ENCODE measurements at places on chromosomes 11 and 22. TPM values are rescaled to one million over a fixed set of nuclear protein-coding genes. Genes with fewer than 3 reads are reported as not detected.

GRCh38 chr11:933142-933851 is 7.6 kb downstream of the AP2A2 start:
- DNase-seq = no peak

DNA sequence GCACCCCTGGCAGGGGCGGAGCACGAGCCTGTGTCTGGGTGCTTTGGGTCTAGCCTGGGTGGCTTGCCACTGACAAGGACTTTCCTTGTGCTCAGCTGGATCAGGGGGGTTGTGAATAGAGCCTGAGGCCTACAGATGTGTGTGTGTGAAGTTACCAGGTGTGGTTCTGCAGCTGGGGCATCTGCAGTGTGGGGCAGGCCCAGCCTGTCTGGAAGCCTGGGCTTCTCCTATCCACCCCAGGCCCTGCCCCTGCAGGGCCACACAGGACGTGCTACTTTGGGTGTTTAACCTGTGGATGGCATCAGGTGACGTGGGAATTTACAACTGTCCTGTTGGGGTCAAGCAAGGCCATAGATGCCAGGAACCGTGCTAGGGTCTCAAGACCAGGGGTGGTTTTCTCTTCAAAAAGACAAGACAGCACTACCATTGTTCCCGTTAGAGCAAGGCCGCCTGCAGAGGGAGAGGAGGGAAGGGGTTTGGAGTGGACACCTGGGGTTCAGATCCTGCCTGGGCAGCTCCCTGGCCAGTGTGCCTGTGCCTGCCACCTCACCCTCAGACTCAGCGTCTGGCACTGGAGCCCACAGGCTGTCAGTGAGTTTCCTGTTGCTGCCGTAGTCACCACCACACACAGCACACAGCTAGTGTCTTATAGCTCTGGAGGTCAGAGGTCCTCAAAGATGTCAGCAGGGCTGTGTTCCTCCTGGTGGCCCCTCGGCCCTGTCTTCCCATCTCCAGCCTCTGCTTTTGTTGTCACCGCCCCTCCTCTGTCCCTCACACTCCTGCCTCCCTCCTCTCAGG is 31.6 kb downstream of the CTTN start:
- DNase-seq = no peak

- no peak for DNase-seq
Measured at GRCh38 chr11:34531663-34532062, 18.1 kb upstream of the ELF5 start.

Gene FGF4
- 0.03 TPM for polyA plus RNA-seq

Gene OR56A1
- 0.01 TPM for polyA plus RNA-seq

Gene SOX10
- polyA plus RNA-seq = 8.8 TPM

Gene IFITM1
- polyA plus RNA-seq = 137 TPM

Gene TLCD5
- 5.4 TPM for polyA plus RNA-seq
